ENCODE measurements at places on chromosomes 2 and 18.

GRCh38 chr18:28147674-28148171 is 29.2 kb downstream of the CDH2 start:
- DNase-seq = no peak

- no peak for DNase-seq
Observed at GRCh38 chr18:3057526-3057925, 44.6 kb upstream of the LPIN2 start.

DNA sequence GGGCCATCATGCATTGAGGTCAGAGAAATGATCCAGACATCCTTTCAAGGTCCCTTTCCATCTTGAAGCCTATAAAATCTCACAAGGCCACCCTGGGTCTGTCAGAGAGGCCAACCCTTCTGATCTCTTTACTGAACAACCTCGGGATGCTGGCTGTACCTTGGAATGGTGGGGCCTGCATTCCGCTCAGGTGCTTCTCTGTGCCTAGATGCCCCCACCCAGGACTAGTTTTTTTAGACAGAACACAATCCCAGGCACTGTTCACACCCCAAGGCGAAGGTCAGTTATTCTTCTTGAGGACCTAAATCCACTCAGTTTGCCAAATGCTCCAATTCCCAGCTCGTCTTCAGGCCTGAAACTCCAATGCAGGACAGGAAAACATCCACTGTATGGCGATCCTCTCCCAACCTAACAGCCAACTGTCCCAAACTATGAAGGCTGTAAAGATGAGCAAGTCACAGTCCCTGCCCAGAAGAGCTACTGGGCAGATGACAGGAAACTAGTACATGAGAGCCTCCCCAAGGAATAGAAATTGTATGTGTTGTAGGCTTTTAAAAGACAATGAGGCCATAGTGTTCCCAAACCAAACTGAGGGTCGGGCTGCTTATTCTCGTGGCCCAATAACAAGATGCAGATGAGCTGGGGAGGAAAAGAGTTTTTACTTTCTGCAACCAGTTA is 154.4 kb upstream of the ACAA2 start:
- no peak for DNase-seq

DNA sequence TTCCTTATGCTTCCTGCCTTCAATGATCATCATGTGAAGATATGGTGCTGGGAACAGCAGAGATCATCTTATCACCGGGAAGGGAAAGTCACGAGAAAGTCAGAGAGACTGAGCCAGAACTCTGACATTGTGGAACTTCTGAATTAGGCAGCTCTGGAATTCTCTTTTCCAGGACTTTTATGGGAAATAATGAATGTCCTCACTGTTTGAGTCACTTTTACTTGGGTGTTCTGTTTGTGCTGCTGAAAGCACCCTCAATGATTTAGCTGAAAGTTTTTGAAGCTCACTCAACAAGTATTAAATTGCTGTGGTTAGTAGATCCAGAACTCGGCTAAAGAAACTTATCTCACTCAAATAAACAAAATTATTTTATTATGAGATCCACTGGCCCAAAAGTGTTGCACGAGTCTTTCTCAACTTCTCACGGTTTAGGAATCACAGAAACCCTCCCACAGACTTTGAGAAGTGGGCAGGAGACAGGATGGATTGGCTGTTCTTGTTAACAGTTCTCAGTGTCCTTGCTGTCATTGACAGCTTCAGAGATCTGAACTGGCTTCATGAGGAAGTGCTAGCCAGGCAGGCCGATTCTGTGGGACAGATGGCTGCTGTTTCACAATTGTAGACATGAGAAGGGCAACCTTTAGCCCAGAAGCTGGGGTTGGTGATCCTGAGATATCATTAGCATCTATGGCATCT is 26.4 kb upstream of the ATRAID start:
- no peak for DNase-seq

DNA sequence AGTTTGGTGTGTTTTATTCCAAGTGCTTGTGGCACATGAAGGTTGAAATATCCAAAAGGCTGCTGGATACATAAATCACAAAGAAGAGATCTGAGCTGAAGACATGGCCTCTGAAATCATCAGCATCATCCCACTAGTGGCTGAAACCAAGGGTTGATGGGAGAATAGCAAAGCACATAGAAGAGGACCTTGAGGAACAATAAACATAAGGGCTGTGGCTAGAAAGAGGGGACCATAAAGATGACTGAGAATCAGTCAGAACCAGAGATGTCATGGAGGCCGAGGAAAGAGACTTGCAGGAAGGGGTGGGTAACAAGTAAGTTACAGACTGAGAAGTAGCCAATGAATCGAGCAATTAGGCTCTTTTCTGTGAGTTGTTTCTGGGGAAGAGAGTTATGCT is 116.8 kb downstream of the CDC42EP3 start:
- DNase-seq = no peak

- DNase-seq = no peak
Observed at GRCh38 chr2:223046470-223047040, 5.4 kb upstream of the KCNE4 start.

DNA sequence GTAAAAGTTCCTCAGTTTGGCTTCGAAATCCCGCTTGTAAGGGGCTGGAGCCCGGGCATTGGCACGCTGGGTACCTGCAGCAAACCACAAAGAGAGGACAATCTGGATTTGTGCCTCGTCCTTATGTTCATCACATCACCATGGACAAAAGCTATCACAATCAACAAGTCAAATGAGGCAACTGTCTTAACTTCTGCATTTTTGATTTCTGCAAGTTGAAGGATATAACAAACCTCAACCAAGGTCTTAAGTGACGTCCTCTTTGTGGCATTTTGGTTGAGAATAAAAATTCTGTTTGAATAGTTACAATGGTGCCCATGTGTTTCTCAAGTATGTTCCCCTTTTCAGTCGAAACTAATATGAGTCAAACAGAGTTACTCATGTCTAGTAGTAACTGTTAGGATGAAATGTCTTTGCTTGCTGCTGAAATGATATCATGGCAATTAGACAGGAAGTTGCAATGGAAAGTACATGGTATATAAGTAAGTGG is 70.8 kb upstream of the STK17B start:
- no peak for DNase-seq

DNA sequence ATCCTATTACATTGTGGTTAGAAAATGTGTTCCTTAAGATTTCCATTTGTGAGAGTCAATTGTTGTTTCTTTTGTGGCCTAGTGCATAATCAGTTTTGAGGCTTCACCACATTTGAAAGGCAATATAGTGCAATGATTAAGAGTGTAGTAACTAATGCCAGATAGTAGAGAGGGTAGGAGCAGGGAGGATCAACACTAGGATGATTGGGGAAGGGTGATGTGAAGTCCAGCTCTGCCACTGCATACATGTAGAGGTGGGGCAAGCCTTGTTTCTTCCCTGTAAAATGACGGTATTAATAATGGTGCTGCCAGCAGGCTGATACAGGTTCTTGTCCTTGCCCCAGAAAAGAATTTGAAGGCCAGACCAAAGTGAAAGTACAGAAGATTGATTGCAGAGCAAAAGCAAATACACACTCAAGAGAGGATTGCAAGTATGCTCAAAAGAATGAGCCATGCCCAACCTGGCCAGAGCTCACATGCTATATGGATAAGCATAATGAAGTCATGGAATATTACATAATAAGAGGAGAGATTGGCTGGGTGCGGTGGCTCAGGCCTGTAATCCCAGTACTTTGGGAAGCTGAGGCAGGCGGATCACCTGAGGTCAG is 8.0 kb downstream of the SP100 start:
- DNase-seq = no peak

DNA sequence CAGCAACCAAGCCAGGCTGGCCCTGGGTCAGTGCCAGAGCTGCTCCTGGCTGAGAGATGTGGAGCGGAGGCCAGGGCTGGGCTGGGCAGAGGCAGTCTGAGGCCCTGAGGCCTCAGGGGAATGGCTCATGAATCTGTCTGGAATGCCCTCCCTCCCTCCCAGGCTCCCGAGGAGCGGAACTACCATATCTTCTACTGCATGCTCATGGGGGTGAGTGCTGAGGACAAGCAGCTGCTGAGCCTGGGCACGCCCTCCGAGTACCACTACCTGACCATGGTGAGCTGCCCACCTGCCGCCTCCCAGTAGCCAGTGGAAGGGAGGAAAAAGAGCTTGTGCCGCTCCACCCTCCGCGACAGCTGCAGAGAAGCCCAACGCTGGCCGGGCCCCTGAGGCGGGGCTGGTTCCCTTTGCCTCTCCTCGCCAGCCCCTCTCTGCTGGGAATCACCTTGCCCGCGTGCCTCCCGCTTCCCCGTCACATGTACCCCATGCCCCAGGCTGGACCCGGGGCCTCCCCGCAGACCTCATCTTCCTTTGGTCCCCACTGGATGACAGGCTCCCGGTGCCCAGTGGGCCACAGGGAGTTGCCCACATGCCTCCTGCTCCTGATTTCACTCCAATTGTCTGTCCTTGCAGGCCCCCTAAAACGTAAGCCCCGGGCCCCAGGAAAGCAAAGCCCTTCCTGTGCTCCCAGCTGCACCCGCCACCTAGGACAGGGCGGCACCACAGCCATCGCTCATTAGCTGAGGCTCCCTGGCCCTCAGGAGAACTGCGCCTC is 41.1 kb downstream of the MYO7B start:
- no peak for DNase-seq

DNA sequence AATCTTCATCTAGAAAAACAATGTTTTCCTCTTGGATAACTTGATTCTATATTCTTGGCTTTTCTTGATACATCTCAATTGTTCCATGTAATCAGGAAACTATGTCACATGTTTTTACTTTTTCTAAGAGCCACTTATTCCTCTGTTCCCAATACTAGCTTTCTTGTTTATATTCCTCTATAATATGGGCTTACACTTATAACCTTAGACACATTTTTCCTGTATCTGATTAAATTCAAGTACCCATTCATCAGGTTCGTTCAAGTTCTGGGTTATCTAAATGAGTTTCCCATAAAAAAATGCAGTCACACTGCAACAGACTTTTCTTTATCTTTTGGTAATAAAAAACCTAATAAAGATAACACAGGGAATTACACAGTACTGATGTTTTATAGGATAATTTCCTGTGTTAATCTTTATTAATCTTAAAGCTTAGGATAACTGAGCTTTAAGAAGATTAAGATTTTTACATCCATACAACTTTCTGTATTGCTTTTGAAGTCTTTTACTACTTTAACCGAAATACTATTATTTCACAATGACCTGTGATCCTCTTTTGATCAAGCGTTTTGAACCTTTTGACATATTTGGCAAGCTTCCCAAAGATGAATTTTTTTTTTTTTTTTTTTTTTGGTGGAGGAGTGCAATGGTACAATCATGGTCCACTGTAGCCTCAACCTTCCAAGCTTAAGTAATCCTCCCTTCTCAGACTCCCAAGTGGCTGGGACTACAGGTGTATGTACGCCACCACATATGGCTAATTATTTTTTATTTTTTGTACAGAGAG is 44.3 kb upstream of the C2orf66 start:
- DNase-seq = no peak

- DNase-seq = no peak
Observed at GRCh38 chr2:209582281-209582680, 158.4 kb downstream of the MAP2 start.

DNA sequence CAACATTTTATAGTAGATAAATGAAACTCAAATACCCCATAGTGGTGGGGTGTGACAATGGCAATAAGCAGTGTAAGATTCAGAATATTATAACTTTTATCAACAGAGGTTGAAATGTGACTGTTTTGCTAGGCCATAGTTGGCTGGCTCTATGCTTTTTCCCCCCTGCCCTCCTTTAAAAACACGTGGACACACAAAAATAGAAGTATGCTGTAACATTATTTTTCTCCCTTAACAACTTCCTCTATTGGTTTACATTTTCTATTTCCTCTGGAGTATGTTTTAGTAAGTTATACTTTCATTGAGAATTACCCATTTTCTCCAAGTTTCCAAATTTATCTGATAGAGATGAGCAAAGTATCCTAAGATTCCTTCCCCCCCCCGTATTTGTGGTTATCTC is 31.1 kb downstream of the NDUFAF7 start:
- no peak for DNase-seq

- DNase-seq = no peak
Observed at GRCh38 chr2:19847486-19847885, 54.3 kb downstream of the TTC32 start.

DNA sequence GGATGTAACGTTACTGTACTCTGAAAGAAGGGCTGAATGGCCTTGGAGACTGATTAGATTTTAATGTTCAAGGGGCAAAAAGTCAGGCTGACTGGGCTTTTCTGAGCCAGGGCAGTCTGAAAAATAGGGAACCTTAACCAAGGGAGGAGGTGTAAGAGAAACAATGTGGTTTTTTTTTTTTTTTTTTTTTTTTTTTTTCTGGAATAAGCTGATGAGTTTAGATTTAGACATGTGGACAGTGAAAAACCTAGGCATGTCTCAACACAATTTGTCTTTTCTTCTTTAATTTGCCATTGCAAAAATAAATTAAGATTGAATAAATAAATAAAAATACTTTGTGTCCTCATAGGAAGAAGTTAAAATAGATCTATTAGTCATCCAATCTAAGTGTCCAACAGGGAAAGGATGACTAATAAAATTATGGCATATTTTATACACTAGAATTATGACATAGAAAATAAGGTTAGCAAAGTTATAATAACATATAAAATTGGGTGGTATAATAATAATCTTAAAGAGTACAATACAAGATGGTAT is 237.6 kb upstream of the TRIB2 start:
- no peak for DNase-seq

GRCh38 chr2:136207030-136207623 is 89.2 kb upstream of the CXCR4 start:
- no peak for DNase-seq

GRCh38 chr2:102086150-102086872 is 56.2 kb upstream of the IL1R1 start:
- no peak for DNase-seq

GRCh38 chr2:131369954-131370353 is 6.0 kb upstream of the RAB6D start:
- no peak for DNase-seq

GRCh38 chr2:128196026-128196425 is 105.0 kb downstream of the UGGT1 start:
- DNase-seq = no peak

DNA sequence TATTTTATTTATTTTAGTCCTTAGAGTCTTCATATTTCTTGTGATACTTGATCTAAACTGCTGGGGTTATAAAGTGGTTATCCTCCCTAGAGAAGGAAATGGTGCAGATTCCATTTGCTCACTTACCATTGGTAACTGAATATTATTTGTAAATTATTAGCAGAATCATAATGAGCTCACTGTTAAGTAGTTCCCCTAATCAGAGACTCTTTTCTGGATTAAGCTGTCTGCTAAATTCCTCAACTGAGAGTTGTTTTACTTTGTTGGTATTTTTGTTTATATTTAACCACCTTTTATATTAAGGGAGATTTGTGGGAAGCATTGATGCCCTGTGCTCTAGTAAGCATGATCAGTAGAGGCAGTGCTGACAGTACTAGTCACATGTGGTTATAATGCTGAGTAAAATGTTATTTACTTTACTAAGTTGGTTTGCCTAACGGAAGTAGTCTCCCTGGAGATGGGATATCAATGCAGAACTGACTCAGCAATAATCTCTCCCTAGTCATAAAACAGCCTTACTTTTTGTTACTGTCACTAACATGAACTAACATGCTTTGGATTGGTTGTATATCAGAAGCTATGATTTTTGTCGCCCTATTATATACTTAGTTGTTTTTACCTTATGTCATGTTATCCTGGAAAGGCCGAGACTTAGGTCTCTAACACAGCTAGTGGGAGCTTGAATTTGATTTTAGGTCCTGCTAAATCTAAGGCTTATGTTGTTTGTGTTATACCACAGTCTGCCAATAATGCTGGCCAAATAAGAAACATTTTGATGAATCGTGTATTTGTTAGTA is 166.7 kb downstream of the MCFD2 start:
- no peak for DNase-seq

Data from NCI-H2107 (cell line).